ENCODE measurements at places on chromosomes 2 and 18. TPM values are rescaled to one million over a fixed set of nuclear protein-coding genes. Genes with fewer than 3 reads are reported as not detected.

Gene SERPINB10
- not detected for total RNA-seq

DNA sequence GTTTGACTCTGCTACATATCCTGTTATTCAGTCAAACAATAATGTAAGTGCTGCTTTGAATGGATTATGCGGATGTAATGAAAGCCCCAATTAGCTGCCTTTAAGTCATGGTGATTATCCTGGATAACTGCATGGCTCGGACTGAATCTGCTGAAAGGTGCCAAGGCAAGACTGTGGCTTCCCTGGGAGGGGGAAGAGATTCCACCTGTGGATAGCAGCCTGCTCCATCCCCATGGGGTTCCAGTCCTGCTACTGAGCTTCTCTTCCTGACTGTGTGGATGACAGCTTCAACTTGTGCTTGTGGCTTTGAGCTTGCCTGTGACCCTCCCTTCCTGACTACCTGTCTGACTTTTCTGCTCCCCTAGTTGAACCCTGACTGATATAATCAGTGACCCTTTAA is 540.0 kb upstream of the GYPC start:
- no peaks in the 10 kb centered on the region for H3K27me3 ChIP-seq
- H3K4me1 ChIP-seq: no peaks in the 10 kb centered on the region
- no peak overlapping the region for H3K27ac ChIP-seq
- no peaks in the 10 kb centered on the region for H3K36me3 ChIP-seq
- DNase-seq: no peak

Gene DES
- not detected for total RNA-seq

- peaks cover 4% of the 10 kb centered on the region for H3K4me1 ChIP-seq
- peaks cover 11% of the 10 kb centered on the region for H3K27me3 ChIP-seq
- H3K27ac ChIP-seq: no peak within 1 kb of the TSS
- peak within 1 kb of the TSS; percentile 2 for H3K4me3 ChIP-seq
- H3K36me3 ChIP-seq: peaks cover 1% of the 10 kb centered on the region
These were observed at the start of gene DRC1 for GRCh38 chr2:26401739-26402541. Gene DRC1 (plus strand): TSS chr2:26401920. CDS start chr2:26401990, 70 bp downstream.

Gene RAX
- 0.32 TPM for total RNA-seq

DNA sequence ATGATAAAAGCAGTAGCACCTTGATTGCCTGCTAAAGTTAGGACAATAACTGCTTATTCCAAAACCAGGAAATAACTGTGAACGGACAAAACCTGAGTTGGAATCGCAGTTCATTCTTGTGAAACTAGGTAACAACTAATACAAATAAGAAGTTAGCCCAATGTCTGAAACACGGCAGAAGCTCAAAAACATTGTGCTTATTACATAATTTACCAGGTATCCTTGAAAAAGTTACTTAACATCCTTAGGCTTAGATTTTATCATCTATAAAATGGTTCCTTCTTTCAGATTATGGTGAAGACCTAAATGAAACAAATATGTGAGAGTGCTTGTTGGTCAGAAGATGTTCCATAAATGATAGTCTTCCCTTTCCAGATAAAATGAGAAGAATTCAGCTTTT is 32.4 kb downstream of the RTN4 start:
- H3K27ac ChIP-seq: no peak overlapping the region
- H3K4me1 ChIP-seq: peaks cover 18% of the 10 kb centered on the region
- H3K36me3 ChIP-seq: peaks cover 16% of the 10 kb centered on the region
- no peaks in the 10 kb centered on the region for H3K27me3 ChIP-seq

Gene PSD4
- 313 TPM for total RNA-seq

- no peaks in the 10 kb centered on the region for H3K27me3 ChIP-seq
- peak overlapping the region; percentile 46 for H3K27ac ChIP-seq
- peaks cover 72% of the 10 kb centered on the region for H3K36me3 ChIP-seq
These were observed 162.2 kb upstream of the PGAP1 start for GRCh38 chr2:197088694-197089093.

GRCh38 chr2:192559587-192559986 is 364.9 kb upstream of the TMEFF2 start:
- H3K4me1 ChIP-seq: no peaks in the 10 kb centered on the region
- no peak for DNase-seq
- no peaks in the 10 kb centered on the region for H3K27me3 ChIP-seq
- no peak overlapping the region for H3K27ac ChIP-seq
- no peaks in the 10 kb centered on the region for H3K36me3 ChIP-seq
- no peak overlapping the region for H3K4me3 ChIP-seq

DNA sequence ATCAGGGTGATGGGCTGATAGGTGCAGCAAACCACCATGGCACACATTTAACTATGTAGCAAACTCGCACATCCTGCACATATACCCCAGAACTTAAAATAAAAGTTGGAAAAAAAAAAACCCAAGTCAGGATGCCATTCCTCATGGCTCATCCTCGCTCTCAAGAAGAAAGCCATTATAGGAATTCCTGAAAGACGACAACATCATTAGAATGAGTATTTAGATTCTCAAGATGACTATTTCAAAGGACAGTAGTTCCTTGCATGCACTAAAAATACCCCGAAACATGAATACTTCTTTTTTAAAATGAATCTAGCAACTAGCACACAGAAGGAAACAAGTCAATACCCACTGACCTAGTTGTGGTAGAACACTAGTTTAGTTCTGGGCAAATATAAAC is 285.8 kb upstream of the REV1 start:
- DNase-seq: no peak
- peaks cover 4% of the 10 kb centered on the region for H3K27me3 ChIP-seq
- H3K4me3 ChIP-seq: no peak overlapping the region
- H3K36me3 ChIP-seq: no peaks in the 10 kb centered on the region

- no peak overlapping the region for H3K27ac ChIP-seq
- no peak for DNase-seq
- H3K36me3 ChIP-seq: no peaks in the 10 kb centered on the region
- H3K4me1 ChIP-seq: peaks cover 4% of the 10 kb centered on the region
These were observed 23.9 kb upstream of the CCDC68 start for GRCh38 chr18:54983041-54983686.

- no peak overlapping the region for H3K4me3 ChIP-seq
- H3K36me3 ChIP-seq: no peaks in the 10 kb centered on the region
- H3K4me1 ChIP-seq: no peaks in the 10 kb centered on the region
- H3K27ac ChIP-seq: no peak overlapping the region
- H3K27me3 ChIP-seq: peaks cover 30% of the 10 kb centered on the region
- no peak for DNase-seq
These were observed 10.7 kb downstream of the CIDEA start for GRCh38 chr18:12264864-12265263.

- H3K4me3 ChIP-seq: no peak overlapping the region
- no peaks in the 10 kb centered on the region for H3K27me3 ChIP-seq
- no peak for DNase-seq
These were observed 426.2 kb downstream of the NCKAP5 start for GRCh38 chr2:133142087-133142486.

Gene LRRTM1
- total RNA-seq: not detected

DNA sequence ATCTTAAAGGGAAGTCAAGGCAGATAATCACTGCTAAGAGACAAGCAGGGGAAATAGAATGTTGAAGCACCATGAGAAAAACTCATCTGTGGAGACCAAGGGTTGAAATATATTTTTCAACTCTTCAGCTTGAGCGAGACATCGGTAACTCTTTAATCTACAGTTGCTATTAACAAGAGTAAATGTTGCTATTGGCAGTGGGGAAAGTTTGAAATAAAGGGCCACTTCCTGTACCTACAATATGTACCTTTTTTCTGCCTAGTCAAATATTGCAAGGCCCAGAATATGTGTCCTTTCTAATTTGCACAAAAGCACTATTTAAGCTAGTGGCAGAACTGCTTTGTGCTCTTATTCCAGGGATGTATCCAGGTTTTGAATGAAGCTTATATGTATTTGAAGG is 65.8 kb downstream of the EFEMP1 start:
- no peak overlapping the region for H3K4me3 ChIP-seq
- DNase-seq: no peak
- no peak overlapping the region for H3K27ac ChIP-seq
- no peaks in the 10 kb centered on the region for H3K4me1 ChIP-seq

Gene FARP2
- total RNA-seq: 38.1 TPM

DNA sequence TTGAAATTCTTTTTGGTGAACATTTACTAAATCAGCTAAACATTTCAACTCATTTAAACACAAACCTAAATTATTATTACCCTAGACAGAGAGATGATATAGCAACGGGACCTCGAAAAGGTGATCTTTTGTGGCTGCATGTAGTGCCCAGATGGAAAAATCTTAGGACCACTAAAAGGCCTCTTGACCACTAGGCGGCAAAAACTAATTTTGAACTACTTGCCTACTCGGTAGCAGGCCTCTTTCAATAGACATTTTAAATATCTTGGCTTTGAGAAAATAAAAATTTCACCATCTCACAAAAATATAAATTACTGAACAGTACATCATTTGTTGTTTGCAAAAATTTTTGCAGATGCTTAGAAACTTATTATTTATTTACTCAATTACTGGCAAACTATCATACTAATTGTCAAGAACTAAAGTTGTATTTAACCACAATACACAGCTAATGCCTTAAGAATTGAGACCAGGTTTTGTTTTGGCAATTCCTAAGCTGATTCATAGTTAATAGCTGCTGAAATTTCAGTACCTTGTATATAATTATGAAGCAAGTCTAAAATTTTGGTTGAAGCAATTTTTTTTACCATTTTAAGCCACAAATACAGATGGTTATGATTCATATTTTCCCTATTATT is 9.4 kb downstream of the COL3A1 start:
- no peaks in the 10 kb centered on the region for H3K36me3 ChIP-seq
- no peak overlapping the region for H3K27ac ChIP-seq
- peaks cover 12% of the 10 kb centered on the region for H3K4me1 ChIP-seq
- H3K4me3 ChIP-seq: no peak overlapping the region
- H3K27me3 ChIP-seq: no peaks in the 10 kb centered on the region
- no peak for DNase-seq

- H3K27ac ChIP-seq: no peak overlapping the region
- no peak for DNase-seq
- H3K36me3 ChIP-seq: no peaks in the 10 kb centered on the region
These were observed 13.0 kb downstream of the INHBB start for GRCh38 chr2:120358734-120359465.

Gene LIMS3
- not detected for total RNA-seq

DNA sequence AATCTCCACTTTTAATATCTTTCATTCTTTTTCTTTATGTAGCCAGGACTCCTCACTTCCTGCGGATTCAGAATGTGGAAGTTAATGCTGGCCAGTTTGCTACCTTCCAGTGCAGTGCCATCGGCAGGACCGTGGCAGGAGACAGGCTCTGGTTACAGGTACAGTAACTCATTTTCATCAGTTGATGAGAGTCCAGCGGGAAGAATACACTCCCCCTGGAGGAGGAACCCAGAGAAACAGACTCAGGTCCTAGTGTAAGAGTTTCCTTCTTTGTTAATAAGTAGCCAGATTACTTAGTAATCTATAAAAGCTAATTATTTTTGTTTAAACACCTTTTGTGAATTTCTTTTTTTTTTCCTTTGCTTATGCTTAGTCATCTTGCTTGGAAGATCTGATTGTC is 359.4 kb downstream of the PTPRM start:
- no peaks in the 10 kb centered on the region for H3K27me3 ChIP-seq
- H3K4me3 ChIP-seq: no peak overlapping the region
- H3K4me1 ChIP-seq: no peaks in the 10 kb centered on the region
- H3K27ac ChIP-seq: no peak overlapping the region

Gene ZEB2
- total RNA-seq: 53.2 TPM

GRCh38 chr2:160264308-160264707 is 64.2 kb upstream of the ITGB6 start:
- H3K27ac ChIP-seq: no peak overlapping the region
- peaks cover 19% of the 10 kb centered on the region for H3K27me3 ChIP-seq
- no peak overlapping the region for H3K4me3 ChIP-seq
- H3K4me1 ChIP-seq: peaks cover 18% of the 10 kb centered on the region

DNA sequence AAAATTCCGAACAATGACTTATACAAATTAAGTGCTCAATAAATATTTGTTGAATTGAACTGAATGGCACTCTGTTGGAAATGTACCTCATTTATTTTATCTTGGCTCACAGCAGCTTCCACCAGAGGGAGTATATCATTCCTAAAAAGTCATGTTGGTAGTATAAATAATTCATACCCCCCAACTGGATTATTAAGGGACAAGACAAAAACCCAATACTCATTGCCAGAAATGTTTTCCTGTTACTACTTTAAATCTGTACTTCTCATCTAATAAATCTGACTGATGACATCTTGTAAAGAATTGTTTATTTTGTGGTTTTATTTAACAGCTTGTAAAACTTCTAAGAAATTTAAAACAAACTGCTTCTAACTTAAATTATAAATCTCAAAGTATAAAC is 163.9 kb downstream of the CDH2 start:
- H3K27ac ChIP-seq: no peak overlapping the region
- DNase-seq: no peak
- H3K36me3 ChIP-seq: no peaks in the 10 kb centered on the region

DNA sequence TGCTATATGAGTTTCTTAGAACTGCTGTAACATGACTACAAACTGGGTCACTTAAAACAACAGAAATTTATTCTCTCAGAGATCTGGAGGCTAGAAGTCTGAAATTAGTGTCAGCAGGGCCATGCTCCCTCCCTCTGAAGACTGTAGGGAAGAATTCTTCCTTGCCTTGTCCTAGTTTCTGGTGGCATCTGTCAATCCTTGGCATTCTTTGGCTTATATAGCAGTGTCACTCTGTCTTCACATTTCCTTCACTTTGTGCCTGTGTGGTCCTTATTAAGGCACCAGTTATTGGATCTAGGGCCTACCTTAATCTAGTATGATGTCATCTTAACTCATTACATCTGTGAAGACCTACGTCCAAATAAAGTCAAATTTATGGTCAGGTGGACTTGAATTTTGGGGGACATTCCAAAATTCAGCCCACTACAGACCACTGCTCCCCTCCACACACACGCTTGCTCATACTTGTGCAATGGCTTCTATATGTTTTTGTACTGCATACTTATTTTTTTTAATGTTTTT is 7.6 kb downstream of the ZC3H15 start:
- peaks cover 34% of the 10 kb centered on the region for H3K4me1 ChIP-seq
- peak overlapping the region; percentile 0 for H3K27ac ChIP-seq
- H3K36me3 ChIP-seq: peaks cover 54% of the 10 kb centered on the region
- no peak for DNase-seq
- no peaks in the 10 kb centered on the region for H3K27me3 ChIP-seq
- no peak overlapping the region for H3K4me3 ChIP-seq

Data from activated T-helper 2 cell treated with anti-CD3 and anti-CD28 coated beads, Interferon-gamma antibody, Interleukin-2, Interleukin-4, amounts not matched to agents 10 μg/mL and 5 μg/mL and 100 μg/mL, durations not matched to agents 14 hours and 24 hours and 36 hours (primary cell).